ENCODE measurements at places on chromosomes 12 and 14. TPM values are rescaled to one million over a fixed set of nuclear protein-coding genes. Genes with fewer than 3 reads are reported as not detected.
A peak's percentile ranks its signal among the peaks of the same experiment; 100 is the strongest.

DNA sequence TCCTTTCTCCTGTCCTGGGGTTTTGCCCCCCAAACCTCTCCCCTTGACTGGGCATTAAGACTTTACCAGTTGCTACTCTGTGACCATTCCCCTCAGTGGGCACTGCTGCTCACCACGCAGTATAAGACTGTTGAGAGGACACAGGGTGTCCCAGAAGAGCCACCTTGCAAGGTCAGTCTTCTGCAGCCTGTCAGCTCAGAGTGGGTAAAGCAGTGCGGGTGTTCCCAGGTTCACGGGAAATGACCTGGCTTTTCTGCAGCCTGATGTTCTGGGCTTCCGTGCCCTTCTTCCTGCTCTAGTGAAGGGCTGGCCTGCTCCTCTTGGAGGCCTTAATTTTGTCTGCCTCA lies 34.2 kb downstream of the KCNA1 start:
- DNase-seq: no peak

DNA sequence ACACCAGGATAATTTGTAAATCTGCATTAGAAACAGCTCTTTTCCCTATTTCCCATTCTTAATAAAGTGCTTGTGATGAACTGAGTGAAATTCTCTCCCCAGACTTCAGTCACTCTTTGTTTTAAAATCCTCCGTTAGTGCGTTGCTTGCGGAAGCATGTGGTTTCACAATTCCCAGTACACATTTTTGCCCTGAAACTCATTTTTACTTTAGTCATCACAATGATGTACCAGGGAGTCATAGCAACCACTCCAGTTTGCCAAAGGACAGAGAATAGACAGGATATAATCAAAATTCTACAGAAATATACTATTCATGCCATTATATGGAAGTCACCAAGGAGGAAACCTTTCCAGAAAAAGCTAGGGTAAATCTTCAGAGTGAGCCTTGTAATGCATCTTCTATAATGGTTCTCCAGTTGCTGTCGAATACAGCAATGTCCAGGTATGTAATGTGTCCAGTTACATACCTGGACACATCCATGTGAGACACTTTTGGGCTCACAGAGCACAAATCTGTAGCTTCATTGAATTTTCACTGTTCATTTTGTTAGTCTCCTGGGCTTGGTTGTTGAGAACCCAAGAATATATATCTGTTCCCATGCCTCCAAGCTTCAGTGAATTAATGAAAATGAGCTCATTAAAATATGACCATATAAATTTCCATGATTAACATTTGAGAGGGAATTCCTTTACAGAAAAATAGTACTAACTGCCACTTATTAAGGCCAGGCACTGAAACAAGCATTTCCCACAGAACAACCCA lies 57.8 kb downstream of the GPR135 start:
- peak; percentile 87 for DNase-seq

DNA sequence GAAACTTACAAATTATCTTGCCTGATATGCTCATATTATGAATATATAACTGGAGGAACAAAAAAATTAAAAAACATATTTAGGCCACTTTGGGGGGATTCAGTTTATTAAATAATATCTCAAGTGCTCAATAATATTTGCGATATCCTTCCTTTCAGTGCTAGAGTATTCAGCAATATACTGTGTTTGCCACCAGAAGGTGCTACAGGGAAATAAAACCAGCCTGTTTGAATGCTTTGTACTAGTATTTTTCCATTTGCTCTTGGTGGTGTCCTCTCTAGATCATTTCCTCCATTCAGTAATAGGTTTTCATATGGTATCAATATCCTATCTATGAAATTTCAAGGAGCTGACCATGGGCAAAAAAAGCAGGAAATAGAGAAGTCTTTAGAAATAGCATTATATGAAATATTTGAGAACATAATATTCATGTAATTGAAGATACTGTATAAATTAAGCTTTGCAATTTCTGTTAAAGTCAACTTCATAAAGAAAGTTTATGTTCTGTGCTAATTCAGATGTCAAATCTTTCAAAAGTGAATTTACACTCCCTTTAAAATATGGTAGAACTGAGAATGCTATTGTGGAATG lies 106.2 kb upstream of the NAV3 start:
- DNase-seq: no peak

Gene FOXG1
- total RNA-seq: 0.06 TPM

Gene ANKRD13A
- total RNA-seq: 68.8 TPM
